ENCODE measurements at places on chromosomes 1 and 21.

DNA sequence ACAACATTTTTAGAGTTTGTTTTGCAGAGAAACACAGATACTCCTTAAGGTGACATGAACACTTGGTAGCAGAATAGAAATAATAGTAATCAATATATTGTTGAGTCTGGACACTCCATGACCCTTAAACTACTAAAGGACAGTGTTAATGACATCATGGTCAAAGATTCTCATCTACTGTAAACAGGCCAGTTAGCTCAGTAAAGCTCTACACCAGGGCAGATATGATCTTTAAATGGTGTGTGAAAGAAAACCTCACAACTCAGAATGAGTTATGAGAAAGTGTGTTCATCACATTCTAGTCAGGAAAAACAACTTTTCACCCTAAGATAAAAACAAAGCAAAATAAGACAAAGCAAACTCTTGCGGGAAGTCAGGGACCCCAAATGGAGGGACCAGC is 58.1 kb upstream of the ADAMTS5 start:
- no peak for DNase-seq

GRCh38 chr1:76494807-76495206 is 372.5 kb upstream of the ST6GALNAC5 start:
- peak; percentile 65 for DNase-seq

DNA sequence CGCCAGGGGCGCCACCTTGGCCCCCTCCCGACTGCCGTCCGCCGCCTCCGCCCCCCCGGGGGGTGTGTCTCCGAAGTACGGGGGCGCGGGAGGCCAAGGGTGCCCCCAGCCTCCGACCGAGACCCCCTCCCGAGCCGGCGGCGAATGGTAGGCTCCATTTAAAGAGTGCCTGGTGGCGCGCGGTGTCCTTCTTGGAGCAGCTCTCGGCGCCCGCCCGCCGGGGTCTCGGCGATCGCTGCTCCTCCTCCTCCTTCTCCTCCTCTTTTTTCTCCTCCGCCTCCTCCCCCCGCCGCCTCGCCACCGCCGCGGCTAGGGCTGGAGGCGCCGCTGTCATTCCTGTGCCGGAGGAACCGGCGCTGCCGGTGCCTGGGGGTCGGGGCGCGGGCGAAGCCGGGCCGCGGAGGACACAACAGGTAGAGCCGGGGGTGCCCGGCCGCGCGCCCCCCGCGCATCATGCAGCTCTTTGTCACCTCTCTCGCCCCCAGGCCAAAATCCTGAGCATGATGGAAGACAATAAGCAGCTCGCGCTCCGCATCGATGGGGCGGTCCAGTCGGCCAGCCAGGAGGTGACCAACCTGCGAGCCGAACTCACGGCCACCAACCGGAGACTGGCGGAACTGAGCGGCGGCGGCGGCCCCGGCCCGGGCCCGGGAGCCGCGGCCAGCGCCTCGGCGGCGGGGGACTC is at the start of gene KAZN:
Gene KAZN, plus strand, starts transcription at position 188 of the 685 bp plus-strand sequence.
- no peak for DNase-seq

GRCh38 chr1:22875241-22875640 is 97.4 kb downstream of the LACTBL1 start:
- DNase-seq = no peak

- DNase-seq = peak; percentile 89
Observed at GRCh38 chr1:193322211-193322610, 135.8 kb upstream of the B3GALT2 start.
